Left lung (tissue), 14 donors: ENCODE measurements at places on chromosomes 6 and 20. TPM values are rescaled to one million over a fixed set of nuclear protein-coding genes. Genes with fewer than 3 reads are reported as not detected.

Gene NEURL2
- total RNA-seq = 4.0 TPM

DNA sequence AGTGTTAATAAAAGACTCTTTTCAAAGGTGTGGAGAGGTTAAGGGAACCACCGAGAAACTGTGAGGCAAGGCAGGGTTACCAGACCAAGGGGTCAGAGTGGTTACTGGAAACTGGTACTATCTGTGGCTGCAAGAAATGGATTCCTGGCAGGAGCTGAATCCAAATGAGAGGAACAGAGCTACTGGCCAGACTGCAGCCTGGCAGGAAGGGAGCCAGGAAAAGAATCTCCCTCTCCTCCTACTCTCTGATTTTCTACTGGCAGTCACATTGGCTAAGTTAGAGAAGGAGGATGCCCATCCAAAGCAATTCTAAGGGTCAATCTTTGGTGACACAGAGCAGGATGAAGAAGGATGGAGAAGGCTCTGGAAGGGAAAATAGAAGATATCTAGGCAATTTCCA, 211.5 kb downstream of the GRM1 start:
- DNase-seq = no peak
- no peaks in the 10 kb centered on the region for H3K4me1 ChIP-seq
- no peak overlapping the region for H3K4me3 ChIP-seq
- H3K27me3 ChIP-seq = no peaks in the 10 kb centered on the region
- no peaks in the 10 kb centered on the region for H3K36me3 ChIP-seq

DNA sequence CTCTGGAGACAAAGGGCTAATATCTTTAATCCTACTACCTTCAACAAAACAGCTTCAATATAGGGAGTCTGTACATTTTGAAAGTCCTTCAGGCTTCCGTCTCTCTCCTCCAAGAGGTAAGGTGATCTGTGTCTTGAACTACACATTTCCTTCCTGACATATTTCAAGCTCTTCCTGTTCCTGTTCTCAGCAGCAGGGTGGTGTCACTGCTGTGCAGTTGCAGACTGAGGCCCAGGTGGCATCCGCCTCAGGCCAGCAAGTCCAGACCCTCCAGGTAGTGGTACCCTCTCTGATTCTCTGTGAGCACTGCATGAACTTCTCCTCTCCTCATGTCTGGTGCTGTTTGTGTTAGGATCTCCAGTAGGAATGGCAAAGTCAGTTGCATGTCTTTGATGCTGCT, 7.8 kb downstream of the NFYA start:
- peaks cover 43% of the 10 kb centered on the region for H3K4me1 ChIP-seq
- DNase-seq = no peak
- peaks cover 50% of the 10 kb centered on the region for H3K36me3 ChIP-seq
- H3K27me3 ChIP-seq = no peaks in the 10 kb centered on the region
- H3K4me3 ChIP-seq = no peak overlapping the region
- no peak overlapping the region for H3K27ac ChIP-seq

DNA sequence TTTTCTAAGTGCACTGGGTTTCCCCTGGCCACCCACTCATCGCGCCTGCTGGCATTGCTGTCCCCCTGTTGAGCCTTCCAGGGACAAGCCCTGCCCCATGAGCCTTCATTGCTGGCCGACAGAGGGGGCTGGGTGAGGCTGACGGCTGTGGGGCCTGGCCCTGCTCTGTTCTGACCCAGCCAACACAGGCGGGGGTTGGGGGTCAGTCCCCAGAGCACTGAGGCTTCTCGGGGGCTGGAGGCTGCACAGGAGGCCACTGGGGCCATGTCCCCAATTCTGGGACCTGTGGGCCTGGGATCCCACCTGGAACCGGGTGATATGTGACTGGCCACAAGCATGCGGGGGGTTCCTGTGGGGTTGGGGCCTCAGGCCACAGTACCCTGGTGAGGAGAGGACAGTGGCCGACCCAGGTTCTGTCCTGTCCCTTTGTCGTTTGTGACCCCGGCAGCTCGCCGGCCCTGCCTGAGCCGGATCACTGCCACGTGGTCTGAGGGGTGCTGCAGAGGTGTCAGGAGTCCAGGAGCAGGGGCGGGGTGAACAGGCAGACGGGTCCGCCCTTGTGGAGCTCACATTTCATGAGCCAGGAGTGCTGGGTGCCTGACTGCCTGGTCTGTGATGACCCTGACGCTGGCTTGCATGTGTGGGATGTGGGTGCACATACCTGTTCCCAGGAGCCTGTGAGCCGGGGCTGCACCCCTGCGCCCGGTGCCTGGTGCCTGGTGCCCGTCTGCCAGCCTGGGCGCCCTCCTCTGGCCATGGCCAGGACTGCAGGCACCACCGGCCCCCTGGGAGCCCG, 2.1 kb upstream of the COL20A1 start:
- DNase-seq = no peak
- H3K36me3 ChIP-seq = peaks cover 42% of the 10 kb centered on the region
- no peaks in the 10 kb centered on the region for H3K4me1 ChIP-seq
- H3K4me3 ChIP-seq = no peak overlapping the region
- H3K27ac ChIP-seq = no peak overlapping the region

GRCh38 chr6:154430481-154430919, 73.9 kb upstream of the IPCEF1 start:
- no peaks in the 10 kb centered on the region for H3K36me3 ChIP-seq
- no peak overlapping the region for H3K27ac ChIP-seq
- H3K4me3 ChIP-seq = no peak overlapping the region
- H3K4me1 ChIP-seq = peaks cover 13% of the 10 kb centered on the region
- DNase-seq = no peak

Gene CPXM1
- 8.1 TPM for total RNA-seq
